Activated CD8-positive, alpha-beta T cell treated with anti-CD3 and anti-CD28 coated beads, Interleukin-2, amount 10 ng/mL, durations not matched to agents 7 days and 5 days (primary cell): ENCODE measurements at places on chromosomes 3 and 15. TPM values are rescaled to one million over a fixed set of nuclear protein-coding genes. Genes with fewer than 3 reads are reported as not detected.

GRCh38 chr15:85374831-85375230, 5.6 kb upstream of the AKAP13 start:
- no peak for DNase-seq

DNA sequence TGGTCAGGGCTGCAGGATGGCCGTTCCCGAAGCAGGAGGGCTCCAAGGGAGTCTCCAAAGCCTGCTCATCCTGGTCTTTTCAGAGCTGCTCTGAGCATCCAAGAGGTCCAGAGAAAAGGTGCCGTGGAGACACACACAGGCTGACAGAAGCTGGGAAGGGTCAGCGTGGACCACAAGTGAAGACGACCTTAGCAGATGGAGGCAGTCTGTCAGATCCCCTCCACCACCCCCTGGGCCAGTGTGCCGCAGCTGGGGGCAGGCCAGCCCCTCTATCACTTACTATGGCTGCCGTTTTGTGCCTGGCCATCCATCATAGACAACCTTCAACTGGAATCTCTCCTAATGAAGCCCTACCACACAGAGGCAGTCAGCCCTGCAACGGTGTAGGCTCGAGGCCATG, 335.1 kb upstream of the RGMA start:
- no peak for DNase-seq

- DNase-seq, result no peak
These were observed 4.4 kb downstream of the PCOLCE2 start for GRCh38 chr3:142884531-142884930.

DNA sequence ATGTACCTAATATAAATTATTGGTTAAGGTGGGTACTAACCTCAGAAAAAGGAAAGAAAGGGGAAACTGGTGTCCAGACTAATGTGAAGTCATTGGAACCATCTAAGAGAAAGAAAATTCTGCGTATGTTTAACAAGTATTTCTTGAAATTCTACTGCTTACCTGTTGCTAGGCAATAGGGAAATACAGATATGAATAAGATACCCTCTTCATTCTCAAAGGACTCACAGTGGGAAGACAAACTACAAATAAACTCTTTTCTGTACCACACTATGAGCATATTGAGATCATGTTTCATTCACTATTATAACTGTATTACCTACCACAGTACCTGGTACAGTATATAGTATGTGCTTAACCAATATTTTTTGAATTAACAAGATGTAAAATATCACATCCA, 140.5 kb upstream of the MLF1 start:
- DNase-seq, result no peak

GRCh38 chr3:119257654-119258410, 17.2 kb upstream of the B4GALT4 start:
- no peak for DNase-seq

DNA sequence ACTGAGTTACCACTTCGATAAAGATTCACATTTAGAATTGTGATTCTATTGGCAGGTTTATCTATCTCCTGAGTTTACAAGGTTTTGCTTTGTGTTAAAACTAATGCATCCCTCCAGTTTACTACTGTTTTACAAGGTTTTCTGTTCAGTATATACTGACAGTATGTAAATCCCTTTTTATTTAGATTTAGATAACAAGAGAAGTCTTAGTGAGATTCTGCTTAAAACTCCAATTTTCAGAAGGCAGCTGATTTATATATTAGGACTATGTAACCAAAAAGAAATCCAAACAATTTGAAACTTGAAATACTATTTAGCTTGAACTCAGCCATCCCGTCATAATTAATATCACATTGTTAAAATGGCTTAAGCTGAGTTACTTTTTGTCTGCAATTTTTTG, 619.2 kb downstream of the NAALADL2 start:
- no peak for DNase-seq

GRCh38 chr3:124985349-124985748, 50.8 kb upstream of the MUC13 start:
- DNase-seq, result no peak

- DNase-seq, result no peak
These were observed 45.4 kb downstream of the CRTAP start for GRCh38 chr3:33159234-33159633.

KCNH8 gene
- total RNA-seq, result not detected

C3orf49 gene
- not detected for total RNA-seq

PIGZ gene
- total RNA-seq, result 1.9 TPM

PRR23E gene
- total RNA-seq, result not detected

LRRC2 gene
- not detected for total RNA-seq

LYZL4 gene
- not detected for total RNA-seq

CPLX3 gene
- total RNA-seq, result not detected
